ENCODE measurements at places on chromosomes 3 and 15.

- no peak for DNase-seq
Measured at GRCh38 chr3:139113231-139113992, 68.7 kb upstream of the PRR23C start.

GRCh38 chr15:22872936-22873701 lies 34.7 kb downstream of the NIPA2 start:
- DNase-seq = no peak

DNA sequence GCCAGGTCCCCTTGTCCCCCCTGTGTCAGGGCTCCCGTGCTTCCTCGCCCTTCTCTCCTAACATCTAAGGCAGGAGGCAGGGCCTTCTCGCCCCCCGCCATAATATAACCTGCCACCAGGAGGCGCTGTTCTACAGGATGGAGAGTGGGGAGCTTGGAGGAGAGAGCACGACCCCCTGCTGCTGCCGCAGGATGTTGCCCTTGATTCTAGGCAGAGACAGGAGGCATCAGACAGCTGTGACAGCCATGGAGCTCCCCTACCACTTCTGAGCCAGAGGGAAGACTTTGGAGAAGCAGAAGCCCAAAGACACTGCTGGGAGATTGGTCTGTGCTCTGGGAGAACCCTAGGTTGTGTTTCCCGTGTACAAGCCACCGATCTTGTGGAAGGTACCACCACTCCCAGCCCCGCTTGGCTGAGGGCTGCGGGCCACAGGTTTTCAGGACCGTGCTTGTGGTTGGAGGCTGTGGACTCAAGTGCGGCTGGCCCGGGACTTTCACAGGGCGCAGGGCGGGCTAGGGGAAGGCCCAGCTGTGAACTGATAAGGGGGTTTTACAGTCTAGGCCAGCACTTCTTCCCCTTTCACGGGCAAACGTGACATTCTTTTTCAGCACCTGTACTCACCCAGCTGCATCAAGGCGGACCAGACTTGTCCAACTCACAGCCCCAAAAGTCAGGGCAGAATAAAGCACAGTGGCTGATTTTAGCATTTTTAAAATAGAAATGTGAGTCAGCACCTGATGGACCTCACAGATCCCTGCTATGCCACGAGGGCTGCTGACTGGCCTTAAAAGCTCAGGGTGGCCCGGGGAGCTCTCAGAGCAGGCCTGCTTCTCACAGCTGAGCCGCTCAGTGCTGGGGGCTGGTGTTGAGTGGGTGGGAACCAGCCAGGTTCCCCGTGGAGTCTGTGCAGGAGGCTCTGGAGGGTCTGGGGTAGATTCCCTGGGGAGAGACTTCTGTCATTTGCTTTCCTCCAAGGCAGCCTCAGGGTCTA lies 2.6 kb upstream of the TIGIT start:
- no peak for DNase-seq

DNA sequence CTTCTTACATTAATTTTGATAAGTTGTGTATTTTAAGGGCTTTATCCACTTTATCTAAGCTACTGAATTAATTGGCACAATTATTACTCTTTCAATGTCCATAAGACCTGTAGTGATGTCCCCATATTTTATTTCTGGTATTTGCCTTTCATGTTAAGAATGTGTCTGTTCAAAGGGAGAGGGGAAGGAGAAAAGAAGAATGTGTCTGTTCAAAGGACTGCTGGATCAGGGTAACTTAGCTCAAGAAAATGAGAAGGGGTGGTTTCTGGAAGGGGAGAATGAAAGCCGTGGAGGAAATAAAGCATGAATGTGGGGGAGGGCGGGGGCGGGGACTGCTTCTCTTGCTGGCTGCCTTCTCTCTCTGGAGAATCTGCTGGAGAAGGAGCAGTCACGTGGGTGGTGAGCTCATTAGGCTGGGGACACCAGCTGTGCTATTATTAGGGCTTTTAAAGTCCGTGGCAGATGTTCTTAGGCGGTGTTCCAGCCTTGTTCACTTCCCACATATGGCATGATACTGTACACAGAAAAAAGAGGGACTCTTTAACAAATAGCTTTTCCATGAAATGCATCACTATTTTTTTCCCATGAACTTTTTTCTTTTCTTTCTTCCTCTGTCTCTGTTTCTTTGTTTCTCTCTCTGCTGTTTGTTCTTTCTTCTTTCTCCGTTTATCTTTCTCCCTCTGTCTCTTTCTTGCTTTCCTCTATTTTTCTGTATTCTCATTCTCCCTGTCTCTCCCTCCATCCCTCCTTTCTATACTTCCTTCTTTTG lies 63.7 kb upstream of the ULK4 start:
- DNase-seq = no peak

DNA sequence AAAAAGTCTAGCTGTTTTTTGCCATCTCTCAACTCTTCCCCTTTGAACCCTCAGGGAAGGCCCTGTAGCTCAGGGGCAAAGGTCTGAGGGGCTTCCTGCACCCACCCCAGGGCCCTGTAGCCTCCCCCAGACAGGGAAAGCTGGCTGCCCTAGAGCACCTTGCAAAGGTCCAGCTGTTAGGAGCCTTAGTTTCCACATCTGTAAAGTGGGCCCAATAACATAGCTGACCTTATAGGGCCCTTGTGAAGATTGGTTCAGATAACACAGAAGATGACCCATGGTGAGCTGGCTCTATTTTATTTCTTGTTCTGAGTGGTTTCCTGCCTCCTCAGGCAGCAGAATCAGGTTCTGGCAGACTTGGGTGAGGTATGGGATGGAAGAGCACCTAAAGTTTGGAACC lies 55.2 kb upstream of the SMAD6 start:
- no peak for DNase-seq

GRCh38 chr15:65529762-65530317 lies 423 bp upstream of the HACD3 start:
- DNase-seq = no peak

GRCh38 chr15:36661042-36661441 lies 81.6 kb downstream of the CDIN1 start:
- DNase-seq = no peak

- DNase-seq = no peak
Measured at GRCh38 chr3:60290122-60290492, 961.1 kb downstream of the FHIT start.

GRCh38 chr3:188365184-188365583 lies 211.2 kb downstream of the LPP start:
- no peak for DNase-seq

DNA sequence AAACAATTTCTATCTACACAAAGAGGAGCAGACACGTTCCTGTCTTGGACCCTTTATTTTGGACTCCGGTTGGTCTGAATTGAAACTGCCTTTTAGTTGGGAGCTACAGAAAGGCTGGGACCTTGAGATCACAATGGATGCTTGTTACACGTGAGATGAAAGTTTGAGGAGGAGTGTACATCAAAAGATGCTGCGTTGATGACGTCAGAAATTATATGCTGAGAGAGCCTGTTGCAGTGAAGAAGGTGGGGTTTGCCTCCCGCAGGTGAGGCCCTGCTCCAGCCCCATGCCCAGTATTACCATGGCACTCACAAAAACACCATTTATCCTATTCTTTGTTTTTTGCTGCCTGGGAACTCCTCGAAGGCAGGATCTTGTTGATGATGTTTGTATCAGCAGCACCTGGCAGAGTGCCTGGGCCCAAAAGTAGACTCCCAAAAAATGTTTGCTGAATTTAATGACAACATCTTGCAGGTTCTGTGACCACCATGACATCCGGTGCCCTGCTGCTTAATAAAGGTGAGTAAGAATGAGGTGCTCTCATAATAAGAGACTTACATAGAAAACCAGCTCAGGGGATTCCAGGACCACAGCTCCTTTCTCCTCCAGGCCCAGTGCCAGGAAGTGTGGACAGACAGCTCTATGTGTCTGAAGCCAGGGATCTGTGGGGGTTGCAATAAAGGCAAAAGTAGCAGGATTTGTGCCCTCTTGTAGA lies 136.1 kb upstream of the UBE2E1 start:
- no peak for DNase-seq

DNA sequence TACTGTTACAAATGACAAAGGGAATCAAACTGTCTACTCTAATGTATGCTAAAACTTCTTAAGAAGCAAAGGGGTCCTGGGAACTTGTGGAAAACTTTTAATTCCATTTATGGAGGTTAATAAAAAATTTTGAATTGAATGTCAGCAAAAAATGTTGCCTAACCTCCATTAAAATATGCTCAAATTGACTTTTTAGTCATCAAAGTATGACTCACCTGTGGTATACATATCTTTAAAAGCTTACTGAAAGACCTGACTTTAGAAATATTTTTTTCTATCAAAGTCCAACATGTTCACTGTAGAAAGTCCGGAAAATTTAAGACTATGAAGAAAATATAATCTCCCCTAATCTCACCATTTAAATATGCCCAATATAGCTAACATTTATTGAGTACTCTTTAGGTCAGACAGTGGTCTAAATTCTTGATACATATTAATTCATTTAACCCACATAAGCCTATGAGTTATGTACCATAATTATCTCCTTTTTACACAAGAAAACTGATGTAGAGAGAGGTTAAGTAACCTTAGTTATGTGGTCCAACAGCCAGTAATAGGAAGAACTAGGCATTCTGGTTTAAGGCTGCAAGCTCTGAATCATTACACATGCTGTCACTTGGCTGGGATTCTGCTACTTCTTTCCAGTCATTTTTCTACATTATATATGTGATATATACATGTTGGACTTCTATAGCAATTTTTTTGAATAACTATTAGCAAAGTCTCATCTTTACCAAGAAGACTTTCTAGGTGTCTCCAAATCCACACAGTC lies 83.6 kb downstream of the PDZRN3 start:
- DNase-seq = no peak

DNA sequence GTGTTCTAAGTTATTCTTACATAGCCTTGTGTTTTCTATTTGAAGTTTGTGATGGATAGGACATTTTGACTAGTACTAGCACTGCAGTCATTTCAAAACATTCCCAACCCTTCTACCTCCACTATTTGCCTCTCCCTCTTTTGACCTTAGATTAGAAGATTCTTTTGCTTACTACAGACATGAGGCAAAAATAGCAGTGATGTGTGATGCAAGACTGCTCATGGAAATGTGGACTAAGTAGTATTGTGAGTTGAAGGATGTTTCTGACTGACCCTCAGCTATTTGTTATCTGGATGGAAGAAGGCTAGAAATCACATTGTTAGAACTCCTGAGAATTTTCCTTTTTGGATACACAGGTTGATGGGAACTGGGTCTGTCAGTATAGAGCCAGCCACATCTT lies 45.9 kb downstream of the ATP2C1 start:
- no peak for DNase-seq

GRCh38 chr3:132245552-132246142 lies 71.6 kb upstream of the ACP3 start:
- DNase-seq = no peak

DNA sequence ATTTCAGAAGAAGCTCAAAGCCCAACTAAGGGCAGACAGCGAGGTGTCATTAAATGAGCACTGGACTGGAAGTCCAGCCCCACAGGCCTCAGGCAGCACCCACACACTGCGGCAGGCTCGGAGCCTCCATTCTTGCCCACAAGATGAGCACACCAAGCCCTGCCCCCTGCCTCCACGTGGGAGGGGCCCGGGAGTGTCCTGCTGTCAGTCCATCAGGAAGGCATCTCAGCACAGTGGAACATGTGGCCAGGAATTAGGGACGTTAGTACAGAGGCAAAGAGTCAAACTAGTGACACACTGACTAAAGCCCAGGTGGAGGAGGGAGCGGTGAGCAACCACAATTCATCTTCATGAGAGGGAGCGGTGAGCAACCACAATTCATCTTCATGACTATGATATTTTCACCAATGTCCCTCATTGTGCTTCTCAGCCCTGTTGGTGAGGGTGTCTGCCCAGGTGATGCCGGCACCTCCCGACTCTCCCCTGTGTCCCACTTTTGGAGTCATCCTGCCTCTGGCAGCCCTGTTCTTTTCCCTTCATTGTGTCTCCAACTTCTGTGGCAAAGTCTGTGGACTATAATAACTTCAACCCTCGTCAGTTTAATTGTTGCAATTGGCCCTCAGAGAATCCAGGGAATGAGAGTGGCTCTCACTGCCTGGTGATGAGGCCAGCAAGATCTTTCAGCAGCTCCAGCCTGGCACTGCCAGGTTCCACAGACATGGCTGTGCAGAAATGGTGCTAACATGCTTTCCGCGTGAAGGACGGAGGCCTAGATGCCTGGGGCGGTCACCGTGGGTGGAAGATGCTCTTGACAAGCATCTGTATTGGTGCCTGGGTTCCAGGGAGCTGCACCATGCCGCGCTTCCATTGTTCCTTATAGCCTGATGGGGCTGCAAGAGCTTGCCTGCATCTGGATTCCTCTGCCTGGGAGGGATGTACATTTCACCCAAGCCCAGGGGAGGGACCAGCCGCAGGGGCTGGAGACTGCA lies 23.1 kb upstream of the SKOR1 start:
- no peak for DNase-seq

DNA sequence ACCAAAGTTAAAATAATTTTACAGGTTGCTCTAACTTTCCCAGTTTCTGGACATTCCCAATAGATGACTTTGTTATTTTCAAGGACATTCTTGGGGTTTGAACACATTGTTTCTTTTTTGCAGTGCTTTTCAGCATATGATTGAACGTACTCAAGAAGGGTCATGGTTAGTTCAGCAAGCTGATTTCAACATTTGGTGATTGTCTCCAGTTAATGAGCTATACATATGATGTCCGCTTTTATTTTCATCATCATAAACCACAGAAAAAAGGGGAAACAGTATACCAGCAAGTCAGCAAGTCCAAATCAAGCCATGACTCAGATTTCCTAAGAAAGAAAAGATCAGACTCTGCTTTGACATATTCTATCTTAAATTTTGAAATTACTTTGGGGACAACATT lies 69.4 kb downstream of the B3GALNT1 start:
- no peak for DNase-seq

- no peak for DNase-seq
Measured at GRCh38 chr3:73608456-73609314, 16.1 kb downstream of the PDZRN3 start.

- DNase-seq = no peak
Measured at GRCh38 chr3:146111337-146111736, 49.6 kb downstream of the PLOD2 start.

GRCh38 chr15:63288778-63289378 lies 11.5 kb downstream of the APH1B start:
- DNase-seq = no peak

GRCh38 chr3:11080492-11080891 lies 73.8 kb upstream of the HRH1 start:
- no peak for DNase-seq

DNA sequence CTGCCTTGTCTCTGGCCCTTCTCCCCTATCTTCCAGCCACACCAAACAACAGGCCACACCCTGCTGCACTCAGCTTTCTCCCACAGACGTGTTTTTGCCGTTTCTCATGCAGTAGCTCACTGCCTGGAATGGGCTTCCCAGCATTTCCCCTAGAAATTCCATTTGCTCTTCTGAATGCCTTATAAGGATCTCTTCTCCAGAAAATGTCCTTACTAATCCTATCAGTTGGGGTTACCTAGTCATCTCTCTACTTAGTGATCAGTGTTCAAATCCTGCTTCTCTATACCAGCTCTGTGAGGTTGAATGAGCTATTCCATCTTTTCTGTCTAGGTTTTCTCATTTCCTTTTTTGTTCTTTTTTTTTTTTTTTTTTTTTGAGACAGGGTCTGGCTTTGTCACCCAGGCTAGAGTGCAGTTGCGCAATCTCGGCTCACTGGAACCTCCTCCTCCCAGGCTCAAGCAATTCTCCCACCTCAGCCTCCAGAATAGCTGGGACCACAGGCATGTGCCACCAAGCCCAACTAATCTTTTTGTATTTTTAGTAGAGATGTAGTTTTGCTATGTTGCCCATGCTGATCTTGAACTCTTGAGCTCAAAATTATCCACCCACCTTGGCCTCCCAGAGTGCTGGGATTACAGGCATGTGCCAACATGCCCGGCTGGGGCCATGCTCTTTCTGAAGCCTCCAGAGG lies 98.2 kb upstream of the CHD2 start:
- DNase-seq = no peak
